ENCODE measurements at places on chromosomes 3 and 15. TPM values are rescaled to one million over a fixed set of nuclear protein-coding genes. Genes with fewer than 3 reads are reported as not detected.
A peak's percentile ranks its signal among the peaks of the same experiment; 100 is the strongest.

The CTDSPL gene
- total RNA-seq: 36.9 TPM

The KCNAB1 gene
- total RNA-seq: 0.15 TPM

DNA sequence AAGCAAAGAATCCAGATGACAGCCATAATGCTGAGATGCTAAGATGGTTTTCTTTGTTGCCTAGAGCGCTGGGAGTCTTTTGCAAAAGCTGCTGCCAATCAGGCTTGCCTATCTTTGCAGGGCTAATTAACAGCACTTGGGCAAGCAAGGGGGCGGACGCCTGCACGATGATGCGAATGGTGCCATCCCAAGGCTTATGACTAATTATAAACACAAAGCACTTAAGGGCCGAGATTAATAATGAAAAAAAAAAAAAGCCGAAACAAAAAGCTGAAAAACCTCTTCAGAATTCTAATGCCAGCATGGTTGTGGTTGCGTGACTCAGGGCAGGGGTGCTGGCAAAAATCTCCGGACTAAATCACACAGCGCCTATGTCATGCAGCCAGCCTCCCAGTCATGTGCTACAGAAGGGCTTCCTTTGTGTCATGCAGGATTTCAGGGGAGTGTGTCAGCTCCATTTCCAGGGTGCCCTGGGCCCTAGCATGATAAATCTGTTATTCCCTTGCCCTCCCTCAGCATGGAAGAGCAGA lies 185.0 kb upstream of the ANKRD28 start:
- peak; percentile 66 for DNase-seq

DNA sequence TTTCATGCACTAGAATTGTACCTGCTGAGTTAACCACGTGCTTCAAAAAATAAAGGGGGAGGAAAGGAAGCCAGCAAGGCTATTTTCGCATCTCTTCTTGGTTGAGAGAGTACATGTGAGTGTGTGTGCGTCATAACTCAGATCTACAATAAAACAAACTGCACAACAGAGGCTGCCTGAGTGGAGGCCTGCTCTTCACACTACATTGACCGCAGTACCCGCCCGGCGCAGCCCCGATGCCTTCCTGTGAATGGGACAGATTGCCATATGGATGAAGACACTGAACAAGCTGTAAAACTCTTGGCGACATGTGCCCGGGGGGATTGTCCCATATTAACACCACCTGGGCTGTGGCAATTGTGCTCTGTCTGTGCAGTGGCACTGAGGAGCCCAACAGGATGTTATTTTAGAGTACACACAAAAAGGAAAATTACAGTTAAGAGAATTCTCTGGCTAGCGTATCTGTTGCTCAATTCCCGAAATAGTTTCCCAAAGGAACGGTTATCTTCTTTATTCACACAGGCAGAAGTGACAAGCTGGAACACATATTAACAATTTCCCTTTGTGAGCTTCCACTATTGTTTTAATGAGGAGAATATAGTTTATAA lies 551.5 kb downstream of the FOXP1 start:
- no peak for DNase-seq

The ASB14 gene
- not detected for total RNA-seq

The LRRC34 gene
- 54.8 TPM for total RNA-seq

The HESX1 gene
- total RNA-seq: 50.6 TPM

DNA sequence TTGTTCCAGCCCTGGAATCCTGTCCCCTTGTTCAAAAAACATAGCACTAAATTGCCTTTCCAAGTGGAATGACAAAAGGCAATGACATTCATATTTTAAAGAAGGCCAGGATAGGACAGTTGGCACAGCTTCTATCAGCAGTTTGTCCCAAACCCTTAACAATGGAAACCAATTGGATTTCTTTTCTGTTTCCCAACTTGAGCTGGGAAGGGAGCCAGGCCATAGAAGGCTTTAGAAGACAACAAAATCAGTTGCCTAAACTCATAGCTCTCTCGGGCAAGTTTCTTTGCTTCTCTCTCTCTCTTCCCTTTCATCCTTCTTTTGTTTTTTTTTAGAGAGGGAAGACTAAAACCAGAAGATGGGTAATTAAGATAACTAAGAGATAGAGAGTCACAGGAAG lies 227.7 kb upstream of the TPRG1 start:
- DNase-seq: no peak

The C3orf49 gene
- not detected for total RNA-seq

GRCh38 chr3:78204977-78205376 lies 1165.1 kb downstream of the ROBO2 start:
- peak; percentile 44 for DNase-seq

DNA sequence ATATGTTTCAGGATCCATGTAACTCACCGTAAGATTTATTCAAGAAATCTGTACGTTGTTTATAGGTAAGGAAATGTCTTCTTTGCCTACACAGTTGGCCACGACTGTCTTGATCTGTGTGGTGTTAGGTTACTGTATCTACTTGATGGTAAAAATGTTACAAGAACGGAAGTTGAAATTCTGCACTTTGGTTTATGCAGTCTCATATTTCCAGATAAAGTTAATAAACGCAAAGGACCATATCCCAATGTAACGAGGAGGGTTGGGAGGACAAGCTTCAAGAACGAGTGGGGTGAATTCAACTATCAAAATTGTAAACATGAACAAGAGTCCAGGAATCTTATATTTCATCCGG lies 1.0 kb downstream of the USF3 start:
- DNase-seq: no peak

DNA sequence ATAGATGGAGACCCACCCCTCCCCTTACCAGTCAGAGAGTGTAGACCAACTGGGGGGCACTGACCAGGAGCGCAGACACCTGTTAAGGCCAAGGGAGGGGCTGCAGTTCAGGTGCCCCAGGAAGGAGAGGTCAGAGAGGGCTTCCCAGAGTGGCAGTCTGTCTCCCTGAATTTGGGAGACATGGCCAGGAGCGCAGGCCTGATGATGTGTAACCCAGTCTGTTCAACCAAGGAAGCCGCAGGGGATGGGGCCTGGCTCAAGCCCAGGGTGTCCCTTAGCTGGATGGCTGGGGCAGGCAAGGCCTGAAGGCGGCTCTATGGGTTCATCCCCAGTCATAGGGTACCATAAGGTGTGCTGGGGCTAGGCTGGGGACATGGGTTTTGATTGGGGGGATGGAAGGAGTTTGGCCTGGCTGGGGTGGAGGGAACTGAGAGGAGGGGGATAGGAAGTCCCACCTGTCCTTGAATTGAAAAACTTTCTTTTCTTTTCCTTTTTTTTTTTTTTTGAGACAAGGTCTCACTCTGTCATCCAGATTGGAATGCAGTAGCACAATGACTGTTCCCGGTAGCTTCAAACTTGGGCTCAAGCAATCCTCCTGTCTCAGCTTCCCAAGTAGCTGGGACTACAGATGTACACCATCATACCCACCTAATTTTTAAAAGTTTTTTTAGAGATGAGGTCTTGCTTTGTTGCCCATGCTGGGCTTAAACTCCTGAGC lies 75.7 kb downstream of the SMAD6 start:
- no peak for DNase-seq

DNA sequence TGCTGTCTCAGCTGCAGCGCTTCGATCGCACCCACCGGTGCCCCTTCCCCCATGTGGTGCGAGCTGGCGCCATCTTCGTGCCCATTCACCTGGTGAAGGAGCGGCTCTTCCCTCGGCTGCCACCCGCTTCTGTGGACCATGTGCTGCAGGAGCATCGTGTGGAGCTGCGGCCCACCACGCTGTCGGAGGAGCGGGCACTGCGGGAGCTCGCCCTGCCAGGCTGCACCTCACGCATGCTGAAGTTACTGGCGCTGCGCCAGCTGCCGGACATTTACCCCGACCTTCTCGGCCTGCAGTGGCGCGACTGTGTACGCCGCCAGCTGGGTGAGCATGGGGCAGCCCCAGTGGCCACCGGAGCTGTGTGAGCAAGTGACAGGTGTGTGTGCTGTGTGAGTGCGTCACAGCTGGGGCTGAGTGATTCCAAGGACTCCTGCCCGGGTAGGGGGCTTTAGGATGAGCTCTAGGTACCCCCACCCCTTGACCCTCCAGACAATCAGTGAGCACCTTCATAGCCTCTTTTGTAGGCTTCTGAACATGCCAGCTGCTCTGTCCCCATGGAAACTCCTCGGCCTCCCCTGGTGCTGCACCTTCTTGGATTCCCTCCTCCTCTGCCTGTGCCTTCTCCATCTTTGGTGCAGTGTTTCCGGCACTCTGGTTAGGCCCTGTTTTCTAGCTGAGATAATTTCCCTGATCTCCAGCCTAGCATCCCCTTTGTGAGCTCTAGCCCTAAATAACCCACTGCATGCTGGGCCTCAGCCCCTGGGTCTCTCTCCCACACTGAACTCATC lies 7.0 kb downstream of the C15orf39 start:
- no peak for DNase-seq

The GOLGA6B gene
- not detected for total RNA-seq

The C3orf38 gene
- total RNA-seq: 61.6 TPM

The C3orf22 gene
- not detected for total RNA-seq

DNA sequence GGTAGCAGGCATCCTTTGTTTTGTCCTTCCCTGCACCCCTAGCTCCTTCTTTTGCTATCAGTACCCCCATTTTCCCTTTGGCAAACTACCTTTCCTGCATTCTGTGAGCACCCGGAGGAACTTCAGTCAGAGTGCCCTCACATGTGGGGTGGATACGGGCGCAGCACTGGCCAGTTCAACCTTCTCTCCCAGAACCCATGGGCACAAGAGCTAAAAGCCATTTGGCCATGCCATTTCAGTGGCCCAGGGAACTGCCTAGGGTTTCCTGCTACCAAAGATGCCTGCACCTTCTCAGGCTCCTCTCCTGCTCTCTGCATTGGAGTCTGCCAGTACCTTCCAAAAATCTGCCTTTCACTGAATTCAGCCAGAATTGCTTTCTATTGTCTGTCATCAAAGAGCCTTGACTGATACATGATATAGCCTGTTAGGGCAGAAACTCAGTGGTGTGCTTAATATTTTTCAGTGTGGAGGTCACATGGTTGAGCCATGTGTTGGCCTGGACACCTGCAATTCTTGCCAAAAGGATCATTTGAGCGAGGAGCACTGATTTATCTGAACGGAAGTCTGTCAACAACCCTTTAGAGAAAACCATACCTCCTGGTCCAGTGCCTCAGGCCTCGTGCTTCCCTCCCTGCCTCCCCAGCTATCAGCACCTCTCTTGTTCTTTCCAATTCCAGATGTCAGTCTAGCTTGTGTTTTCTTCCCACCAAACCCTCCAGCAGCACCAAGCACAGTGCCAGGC lies 27.0 kb upstream of the HHATL start:
- no peak for DNase-seq

The MITF gene
- not detected for total RNA-seq

GRCh38 chr3:82568776-82569338 lies 807.4 kb upstream of the GBE1 start:
- no peak for DNase-seq

GRCh38 chr3:79167651-79168416 lies 600.0 kb downstream of the ROBO1 start:
- no peak for DNase-seq

The MASP1 gene
- 3.3 TPM for total RNA-seq

DNA sequence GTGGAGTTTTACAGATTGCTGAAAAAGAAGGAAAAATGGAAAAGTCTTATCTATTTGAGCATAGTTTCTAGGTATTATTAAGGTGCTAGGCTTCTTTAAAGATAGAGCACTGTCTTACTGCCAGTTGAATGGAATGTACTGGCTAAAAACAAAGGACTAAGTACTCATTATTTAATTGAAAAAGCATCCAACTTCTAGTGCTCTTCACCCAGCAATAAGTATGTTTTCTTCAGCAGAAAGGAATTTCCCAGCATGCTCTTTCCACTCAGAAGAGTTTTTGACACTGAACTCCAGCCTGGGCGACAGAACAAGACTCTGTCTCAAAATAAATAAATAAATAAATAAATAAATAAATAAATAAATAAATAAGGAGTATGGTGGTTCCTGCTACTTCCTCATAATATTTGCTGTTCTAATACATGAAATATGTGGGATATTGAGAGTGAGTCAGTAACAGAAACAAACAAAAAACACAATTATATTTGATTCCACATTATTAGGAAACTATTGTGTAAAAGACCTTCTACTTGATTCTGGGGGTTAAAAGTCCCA lies 70.6 kb downstream of the ATP13A4 start:
- no peak for DNase-seq

DNA sequence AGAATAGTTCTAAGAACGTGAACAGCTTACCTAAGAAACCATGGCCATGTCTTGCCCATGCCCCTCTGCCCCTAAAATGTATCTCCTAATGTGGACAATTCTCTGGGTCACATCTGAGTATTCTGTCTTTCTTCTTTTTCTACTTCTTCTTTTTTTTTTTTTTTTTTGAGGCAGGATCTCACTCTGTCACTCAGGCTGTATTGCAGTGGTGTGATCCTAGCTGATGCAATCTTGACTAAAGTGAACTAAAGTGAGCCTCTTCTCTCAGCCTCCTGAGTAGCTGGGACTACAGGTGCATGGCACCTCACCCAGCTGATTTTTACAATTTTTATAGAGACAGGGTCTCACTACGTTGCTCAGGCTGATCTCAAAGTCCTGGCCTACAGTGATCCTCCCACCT lies 204.8 kb upstream of the ZPLD1 start:
- no peak for DNase-seq

DNA sequence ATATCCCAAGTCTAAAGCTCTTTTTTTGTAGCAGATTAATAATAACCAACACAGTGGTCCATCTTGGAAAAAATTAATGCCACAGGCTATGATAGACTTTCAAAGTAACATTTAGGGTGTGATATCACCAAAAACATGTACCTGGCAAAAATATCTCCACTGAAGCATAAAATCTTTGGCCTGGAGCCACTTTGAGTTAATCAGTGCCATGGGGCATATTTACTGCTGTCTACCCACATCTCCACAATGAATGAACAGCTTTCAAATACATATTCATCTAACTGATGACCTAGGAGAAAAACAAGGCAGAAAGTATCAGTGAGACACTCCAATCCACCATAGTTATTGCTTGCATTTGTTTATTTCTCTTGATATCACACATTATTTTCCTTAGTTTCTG lies 296.0 kb upstream of the MDFIC2 start:
- DNase-seq: no peak

GRCh38 chr15:54481819-54482218 lies 503.6 kb downstream of the UNC13C start:
- DNase-seq: no peak

DNA sequence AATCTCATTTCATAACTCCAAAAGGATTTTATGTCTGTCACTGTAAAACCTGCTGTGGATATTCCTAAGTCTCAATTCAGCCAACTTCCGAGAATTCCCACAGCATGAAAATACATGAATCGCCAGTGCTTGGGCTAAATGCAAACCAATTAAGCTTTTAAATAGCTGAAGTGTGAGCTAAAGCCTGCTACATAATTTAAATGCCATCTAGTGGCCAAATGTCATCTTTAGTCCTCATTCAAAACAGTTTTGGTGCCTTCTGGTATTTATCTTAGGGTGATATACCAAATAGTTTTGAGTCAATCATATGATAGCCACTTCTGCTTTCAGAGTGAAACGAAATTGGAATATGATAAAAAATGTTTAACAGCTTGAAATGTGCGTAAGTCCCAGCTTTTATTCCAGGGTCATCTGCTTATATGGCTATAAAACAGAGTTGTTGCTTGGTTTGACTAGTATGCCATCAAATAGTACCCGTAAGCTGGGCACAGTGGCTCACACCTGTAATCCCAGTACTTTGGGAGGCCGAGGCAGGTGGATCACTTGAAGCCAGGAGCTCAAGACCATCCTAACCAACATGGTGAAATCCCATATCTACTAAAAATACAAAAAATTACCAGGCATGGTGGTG lies 41.8 kb upstream of the CCNL1 start:
- peak; percentile 33 for DNase-seq

The PCNP gene
- 149 TPM for total RNA-seq

- no peak for DNase-seq
Observed at GRCh38 chr3:48464713-48465221, 18.2 kb downstream of the ATRIP start.
